Mesendoderm (in vitro differentiated cells): ENCODE measurements at places on chromosomes 1 and 21.

DNA sequence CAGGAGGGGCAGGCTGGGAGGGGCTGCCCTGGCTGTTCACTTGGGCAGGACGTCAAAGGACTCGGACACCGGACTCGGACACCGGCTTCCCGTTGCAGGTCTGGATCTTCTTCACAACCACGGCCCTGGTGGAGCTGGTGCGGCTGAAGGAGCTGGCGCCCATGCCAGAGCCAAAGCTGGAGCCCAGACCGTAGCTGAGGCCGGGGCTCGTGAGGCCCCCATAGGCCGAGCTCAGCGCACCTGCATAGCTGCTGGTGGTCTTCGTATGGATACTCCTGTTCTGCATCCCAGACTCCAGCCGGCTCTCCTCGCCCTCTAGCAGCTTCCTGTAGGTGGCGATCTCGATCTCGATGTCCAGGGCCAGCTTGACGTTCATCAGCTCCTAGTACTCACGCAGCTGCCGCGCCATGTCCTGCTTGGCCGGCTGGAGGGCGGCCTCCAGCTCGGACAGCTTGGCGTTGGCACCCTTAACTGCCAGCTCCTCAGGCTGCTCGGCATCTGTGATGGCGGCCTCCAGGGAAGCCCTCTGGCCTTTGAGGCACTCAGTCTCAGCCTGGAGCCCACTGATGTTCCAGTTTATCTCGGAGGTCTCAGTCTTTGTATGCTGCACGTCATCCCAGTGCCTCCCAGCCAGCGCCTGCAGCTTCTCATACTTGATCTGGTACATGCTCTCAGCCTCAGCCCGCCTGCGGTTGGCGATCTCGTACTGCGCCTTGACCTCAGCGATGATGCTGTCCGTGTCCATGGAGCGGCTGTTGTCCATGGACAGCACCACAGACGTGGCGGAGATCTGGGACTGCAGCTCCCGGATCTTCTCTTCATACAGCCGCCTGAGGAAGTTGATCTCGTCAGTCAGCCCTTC, 15.1 kb upstream of the KLF17 start:
- H3K4me1 ChIP-seq, result no peaks in the 10 kb centered on the region
- DNase-seq, result peak; percentile 49
- no peak overlapping the region for H3K27ac ChIP-seq
- H3K4me3 ChIP-seq, result no peak overlapping the region
- no peaks in the 10 kb centered on the region for H3K36me3 ChIP-seq

- H3K36me3 ChIP-seq, result no peaks in the 10 kb centered on the region
- H3K27me3 ChIP-seq, result no peaks in the 10 kb centered on the region
- H3K4me3 ChIP-seq, result no peak overlapping the region
- H3K4me1 ChIP-seq, result no peaks in the 10 kb centered on the region
- no peak for DNase-seq
- no peak overlapping the region for H3K27ac ChIP-seq
Observed at GRCh38 chr1:236035681-236036101, 29.2 kb downstream of the NID1 start.

GRCh38 chr1:177206831-177207355, 36.1 kb downstream of the BRINP2 start:
- no peaks in the 10 kb centered on the region for H3K27me3 ChIP-seq
- H3K4me3 ChIP-seq, result no peak overlapping the region
- no peak overlapping the region for H3K27ac ChIP-seq
- DNase-seq, result no peak
- no peaks in the 10 kb centered on the region for H3K36me3 ChIP-seq
- no peaks in the 10 kb centered on the region for H3K4me1 ChIP-seq

DNA sequence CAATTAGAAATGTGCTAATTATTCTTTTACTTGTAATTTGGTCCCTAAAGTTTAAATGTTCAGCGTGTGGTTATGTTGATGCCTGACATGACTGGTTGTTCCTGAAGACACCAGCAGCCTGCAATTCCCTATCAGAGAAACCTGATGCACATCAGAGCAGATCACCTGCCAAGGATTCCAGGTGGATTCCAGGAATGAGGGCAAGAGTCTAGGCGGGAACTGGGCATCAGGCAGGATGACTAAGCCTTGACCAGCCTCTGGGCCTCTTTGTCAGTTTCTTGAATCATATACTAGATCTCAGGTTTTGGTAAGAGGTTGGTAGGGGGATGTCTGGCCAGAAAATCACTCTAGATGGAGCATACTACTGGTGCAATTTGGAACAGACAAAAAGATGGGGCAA, 130.7 kb upstream of the TNR start:
- no peaks in the 10 kb centered on the region for H3K27me3 ChIP-seq
- H3K4me1 ChIP-seq, result peaks cover 1% of the 10 kb centered on the region
- no peaks in the 10 kb centered on the region for H3K36me3 ChIP-seq
- no peak for DNase-seq

- H3K27ac ChIP-seq, result no peak overlapping the region
- no peak overlapping the region for H3K4me3 ChIP-seq
- H3K4me1 ChIP-seq, result no peaks in the 10 kb centered on the region
Observed at GRCh38 chr1:52305417-52306226, 60.4 kb downstream of the CC2D1B start.

- H3K36me3 ChIP-seq, result no peaks in the 10 kb centered on the region
- H3K27me3 ChIP-seq, result no peaks in the 10 kb centered on the region
- no peak overlapping the region for H3K4me3 ChIP-seq
- peak overlapping the region; percentile 97 for H3K27ac ChIP-seq
Observed at GRCh38 chr1:225899044-225899925, 10.3 kb upstream of the LEFTY1 start.

- no peaks in the 10 kb centered on the region for H3K4me1 ChIP-seq
- no peak overlapping the region for H3K27ac ChIP-seq
- no peak overlapping the region for H3K4me3 ChIP-seq
- DNase-seq, result no peak
- H3K36me3 ChIP-seq, result no peaks in the 10 kb centered on the region
Observed at GRCh38 chr1:61294930-61295329, 212.6 kb downstream of the NFIA start.

- no peaks in the 10 kb centered on the region for H3K27me3 ChIP-seq
- no peak overlapping the region for H3K4me3 ChIP-seq
- no peaks in the 10 kb centered on the region for H3K4me1 ChIP-seq
- no peak overlapping the region for H3K27ac ChIP-seq
Observed at GRCh38 chr1:23459338-23459757, 24.6 kb downstream of the ASAP3 start.

DNA sequence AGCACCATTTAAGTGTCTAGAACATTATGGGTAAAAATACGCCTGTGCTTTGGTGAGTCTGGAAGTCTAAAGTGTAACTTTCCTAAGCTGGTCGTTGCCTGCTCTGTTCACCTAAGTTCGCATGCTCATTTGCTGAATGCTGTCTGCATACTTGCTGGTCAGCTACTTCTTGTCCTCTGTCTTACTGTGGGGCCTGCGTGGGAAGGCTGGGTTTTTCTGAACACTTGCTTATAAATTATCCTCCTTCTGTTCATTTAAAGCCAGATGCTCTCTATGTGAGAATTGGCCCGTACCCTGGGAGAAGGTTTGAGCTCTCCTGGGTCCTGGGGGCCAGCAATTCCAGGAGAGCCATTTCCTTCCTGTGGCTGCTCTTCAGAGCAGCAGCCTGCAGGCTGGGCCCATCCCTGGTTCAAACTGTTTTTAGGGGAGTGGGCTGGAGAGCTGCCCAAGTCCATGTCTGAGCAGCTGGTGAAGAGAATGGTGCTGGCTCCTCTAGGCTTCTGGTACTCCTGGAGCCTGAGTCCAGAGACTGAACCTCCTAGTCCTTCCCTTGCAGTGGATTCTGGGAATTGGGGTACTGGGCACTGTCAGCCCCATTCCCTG, 75.7 kb downstream of the GALNT2 start:
- no peak overlapping the region for H3K27ac ChIP-seq
- no peaks in the 10 kb centered on the region for H3K27me3 ChIP-seq
- DNase-seq, result no peak
- H3K4me1 ChIP-seq, result peaks cover 2% of the 10 kb centered on the region

DNA sequence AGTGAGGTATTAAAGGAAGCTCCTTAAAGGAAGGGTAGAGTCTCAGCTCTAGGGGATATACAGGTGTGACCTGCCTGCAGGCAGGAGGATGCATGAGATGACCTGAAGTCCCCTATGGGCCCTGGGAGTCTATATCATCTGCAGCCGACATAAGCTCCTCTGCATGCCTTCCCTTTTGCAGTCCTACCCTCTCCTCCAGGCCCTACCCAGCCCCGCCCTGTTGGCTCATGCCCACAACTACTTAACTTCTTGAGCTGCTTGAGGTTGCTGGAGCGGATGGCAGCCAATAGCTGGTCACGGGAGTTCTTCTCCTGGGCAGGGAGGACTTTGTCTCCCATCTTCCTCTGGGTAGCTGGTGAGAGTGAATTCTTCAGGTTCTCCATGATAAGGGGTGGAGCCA, 10.3 kb downstream of the SHISA4 start:
- H3K27ac ChIP-seq, result no peak overlapping the region
- DNase-seq, result no peak
- no peak overlapping the region for H3K4me3 ChIP-seq
- H3K27me3 ChIP-seq, result no peaks in the 10 kb centered on the region
- no peaks in the 10 kb centered on the region for H3K4me1 ChIP-seq

DNA sequence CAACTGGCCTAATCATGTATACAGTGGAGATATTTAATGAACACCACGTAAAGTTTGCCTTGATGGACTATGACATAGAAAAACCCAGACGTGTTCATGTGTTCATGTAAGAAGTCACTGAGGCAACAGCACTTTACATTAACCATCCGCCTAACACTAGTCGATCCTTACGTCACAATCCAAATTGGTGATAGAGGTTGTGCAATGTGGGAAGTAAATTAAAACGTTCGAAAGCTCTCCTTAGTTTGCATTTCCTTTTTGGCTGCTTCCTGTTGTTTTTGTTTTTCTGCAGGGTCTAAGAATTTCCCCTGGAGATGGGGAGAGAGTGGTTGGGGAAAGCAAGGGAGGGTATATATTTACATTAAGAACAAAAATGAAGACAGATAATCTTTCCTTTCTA, 587.5 kb upstream of the ADGRL2 start:
- H3K36me3 ChIP-seq, result no peaks in the 10 kb centered on the region
- no peak overlapping the region for H3K4me3 ChIP-seq
- no peak overlapping the region for H3K27ac ChIP-seq
- H3K4me1 ChIP-seq, result no peaks in the 10 kb centered on the region

- H3K36me3 ChIP-seq, result no peaks in the 10 kb centered on the region
- no peak overlapping the region for H3K27ac ChIP-seq
- H3K4me3 ChIP-seq, result no peak overlapping the region
- no peak for DNase-seq
Observed at GRCh38 chr1:8539683-8540082, 221.8 kb downstream of the SLC45A1 start.
